ENCODE measurements at places on chromosomes 1 and 21.

- no peak for DNase-seq
Measured at GRCh38 chr21:41207401-41208375, 39.7 kb downstream of the BACE2 start.

- DNase-seq, result peak; percentile 68
Measured at GRCh38 chr1:11664336-11665065, 501 bp downstream of the FBXO6 start.

GRCh38 chr1:74856174-74856573 lies 123.2 kb downstream of the TYW3 start:
- DNase-seq, result no peak

- no peak for DNase-seq
Measured at GRCh38 chr1:162757476-162757875, 33.0 kb upstream of the HSD17B7 start.

Data from H9 (cell line).